ENCODE measurements at places on chromosomes 2 and 18. TPM values are rescaled to one million over a fixed set of nuclear protein-coding genes. Genes with fewer than 3 reads are reported as not detected.

Gene ADRA2B
- under 0.01 TPM for total RNA-seq

Gene EPAS1
- 109 TPM for total RNA-seq

Gene DSEL
- 8.5 TPM for total RNA-seq

DNA sequence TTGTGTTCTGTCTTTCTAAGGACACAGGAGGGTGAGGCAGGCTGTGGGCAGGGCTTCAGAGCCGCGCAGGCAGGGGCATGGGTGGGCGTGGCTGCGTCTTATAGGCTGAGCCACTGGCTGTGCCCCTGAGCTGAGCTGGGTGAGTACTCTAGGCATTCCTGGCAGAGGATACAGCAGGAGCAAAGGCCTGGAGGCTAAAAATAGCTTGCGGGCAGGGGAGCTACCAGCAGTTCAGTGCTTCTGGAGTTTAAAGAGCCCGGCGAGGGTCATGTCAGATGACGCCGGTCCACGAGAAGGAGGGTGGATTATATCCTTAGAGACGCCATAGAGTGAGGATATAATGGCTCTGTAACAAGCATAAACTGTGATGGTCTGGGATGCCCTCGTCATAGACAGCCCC, 31.5 kb upstream of the PDIA6 start:
- peak; percentile 21 for DNase-seq

DNA sequence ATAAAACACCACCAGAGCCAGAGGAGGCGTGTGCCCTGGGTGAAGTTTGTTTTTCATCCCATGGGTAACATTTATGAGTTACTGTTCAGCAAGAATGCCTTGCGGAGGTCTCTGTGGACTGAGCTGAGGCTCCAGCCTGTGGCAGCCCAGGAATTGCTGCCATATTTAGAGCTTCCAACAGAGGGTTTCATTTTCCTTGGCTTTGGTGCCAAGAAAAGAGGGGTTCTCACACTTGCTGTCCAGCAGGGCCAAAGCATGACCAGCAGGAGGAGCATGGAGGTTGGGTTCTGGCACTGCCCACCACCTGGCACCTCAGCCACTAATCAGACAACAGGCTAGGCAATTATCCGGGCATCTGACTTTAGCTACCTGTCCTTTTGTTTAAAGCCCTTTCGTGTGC, 36.7 kb downstream of the EPAS1 start:
- no peak for DNase-seq

- DNase-seq: no peak
These were observed 16.5 kb upstream of the CNDP2 start for GRCh38 chr18:74479486-74480148.

DNA sequence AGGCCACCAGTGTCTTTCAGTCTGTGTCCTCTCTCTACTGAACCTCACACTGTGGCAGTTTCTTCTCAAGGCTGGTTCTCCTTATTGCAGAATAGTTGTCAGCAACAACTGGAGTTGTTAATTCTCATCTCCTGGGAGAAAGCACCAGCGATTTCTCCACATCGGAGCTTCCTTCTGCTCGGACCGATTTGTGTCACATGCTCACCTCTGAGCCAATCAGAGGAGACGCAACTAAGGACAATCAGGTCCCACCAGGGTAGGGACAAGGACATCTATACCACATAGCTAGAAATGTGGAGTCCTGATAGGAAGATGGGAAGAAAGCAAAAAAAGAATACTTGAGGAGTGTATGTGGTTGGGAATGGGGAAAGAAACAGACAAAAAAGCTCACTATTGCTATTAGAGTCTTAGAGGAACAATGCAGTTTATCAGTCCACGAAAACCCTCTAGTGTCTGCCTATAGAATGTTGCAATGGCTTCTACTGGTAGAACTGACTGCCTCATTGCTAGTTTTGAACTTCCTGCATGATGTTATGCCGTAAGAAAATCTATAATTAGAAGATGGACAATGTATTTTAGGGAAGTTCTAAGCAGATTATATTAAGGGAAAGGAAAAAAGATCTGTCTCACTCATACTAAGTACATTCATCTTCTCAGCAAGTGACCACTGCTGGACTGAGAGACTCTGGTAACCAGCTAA, 169.7 kb downstream of the CDCA7 start:
- DNase-seq: no peak

DNA sequence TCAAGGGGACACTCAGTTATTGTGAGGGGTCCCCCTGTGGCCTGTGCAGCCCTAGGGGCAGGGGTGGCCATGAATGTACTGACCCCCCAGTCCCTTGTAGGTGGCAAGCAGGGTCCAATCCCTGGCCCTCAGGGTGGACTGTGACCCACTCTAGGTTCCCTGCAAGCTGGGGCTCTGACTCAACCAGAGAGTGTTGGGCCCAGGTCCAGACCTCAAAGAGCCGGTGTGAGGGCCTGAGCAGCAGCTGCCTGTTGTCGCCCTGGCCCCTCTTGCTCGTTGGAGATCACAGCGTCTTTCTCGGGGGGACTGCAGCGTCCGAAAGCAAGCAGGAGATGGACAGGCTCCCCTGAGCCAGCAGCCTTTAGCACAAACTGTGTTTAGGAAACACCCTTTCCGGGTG, 66.8 kb upstream of the ATG16L1 start:
- no peak for DNase-seq

Data from dermis microvascular lymphatic vessel endothelial cell (primary cell).